ENCODE measurements at places on chromosomes 4 and X.

DNA sequence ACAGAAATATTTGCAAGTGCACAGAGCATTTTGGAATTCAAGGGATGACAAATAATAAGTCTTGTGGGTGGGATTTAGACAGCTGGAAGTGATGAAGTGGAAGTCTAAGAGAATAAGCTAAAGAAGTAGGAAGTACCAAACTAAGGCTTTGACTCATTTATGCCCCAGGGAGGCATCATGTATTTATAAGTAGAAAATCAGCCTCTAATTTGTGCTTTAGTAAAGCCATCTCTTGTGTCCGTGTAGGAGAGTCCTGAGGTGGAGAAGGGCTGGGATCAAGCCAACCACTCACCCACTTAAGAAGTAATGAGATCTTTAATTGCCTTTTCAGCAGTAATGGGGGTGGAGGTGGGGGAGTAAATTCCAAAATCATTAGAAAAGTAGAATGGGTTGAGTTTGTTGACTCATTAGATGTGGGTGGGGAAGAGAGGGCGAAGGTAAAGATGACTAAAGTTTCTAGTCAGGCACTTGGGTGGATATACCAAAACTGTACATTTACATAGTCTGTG lies 356.7 kb downstream of the STIM2 start:
- DNase-seq, result no peak

GRCh38 chr4:4763822-4764557 lies 95.5 kb upstream of the MSX1 start:
- no peak for DNase-seq

- no peak for DNase-seq
Observed at GRCh38 chr4:186881521-186882220, 158.0 kb upstream of the FAT1 start.

- no peak for DNase-seq
Observed at GRCh38 chrX:150602743-150603142, 34.3 kb downstream of the MTM1 start.

GRCh38 chr4:99301376-99302164 lies 10.8 kb upstream of the ADH1A start:
- no peak for DNase-seq

DNA sequence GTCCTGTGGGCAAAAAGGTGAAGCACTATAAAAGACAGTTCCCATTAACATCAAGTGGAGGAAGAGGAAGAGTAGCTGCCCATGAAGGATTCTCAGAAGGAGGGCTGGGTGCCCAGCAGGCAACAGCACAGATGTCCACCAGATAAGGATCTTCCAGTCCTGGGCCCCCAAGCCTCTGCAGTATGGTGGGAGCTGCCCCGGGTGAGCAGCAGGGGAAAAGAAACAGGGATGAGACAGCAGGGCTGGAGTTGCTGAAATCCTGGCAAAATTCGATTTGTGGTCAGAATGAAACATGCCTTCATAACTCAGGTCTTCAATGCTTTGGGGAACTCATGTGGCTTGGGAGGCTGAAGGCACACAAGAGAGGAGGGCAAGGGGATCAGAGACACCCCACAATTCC lies 94.6 kb downstream of the RASL11B start:
- DNase-seq, result no peak

DNA sequence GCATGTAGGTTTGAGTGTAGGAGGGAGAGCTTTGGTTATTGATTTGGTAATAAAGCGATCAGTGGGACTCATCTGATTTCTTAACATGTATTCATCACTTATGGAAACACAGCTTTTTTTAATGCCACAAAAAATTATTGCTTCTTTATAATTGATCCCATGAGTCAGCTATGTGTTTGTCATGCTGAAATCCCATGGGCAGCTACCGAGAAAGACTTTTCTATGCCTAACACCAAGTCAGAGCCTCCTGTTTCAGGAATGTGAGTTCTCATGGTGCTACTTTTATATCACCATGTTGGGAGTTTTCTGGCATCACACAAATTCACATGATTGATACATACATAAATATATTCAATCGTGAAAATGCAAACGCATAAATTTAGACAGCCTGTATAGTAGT lies 165.7 kb downstream of the RAPGEF2 start:
- no peak for DNase-seq

DNA sequence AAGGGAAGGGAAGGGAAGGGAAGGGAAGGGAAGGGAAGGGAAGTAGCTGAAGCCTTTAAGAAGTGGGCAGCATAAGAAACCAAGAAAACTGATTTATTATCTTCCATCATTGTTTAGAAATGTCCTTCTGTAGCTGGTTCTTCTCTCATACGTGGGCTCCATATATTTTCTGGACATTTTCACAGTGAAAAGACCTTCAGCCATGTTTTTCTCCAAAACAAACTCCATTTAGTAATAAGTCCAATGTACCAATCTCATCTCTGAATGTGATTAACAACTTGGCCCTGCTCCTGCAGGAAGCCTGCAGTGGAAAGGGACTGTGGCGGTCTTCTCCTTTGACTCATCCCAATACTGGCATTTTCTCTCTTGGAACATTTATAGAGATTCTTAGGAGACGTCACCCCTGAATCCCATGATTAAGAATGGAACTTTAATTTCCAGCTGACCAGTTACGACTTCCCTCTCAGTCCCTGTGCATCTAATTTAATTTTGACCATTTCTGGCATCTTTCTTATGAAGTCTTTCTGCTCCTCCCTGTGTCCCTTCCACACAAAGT lies 96.6 kb upstream of the GUCY1A1 start:
- DNase-seq, result no peak

DNA sequence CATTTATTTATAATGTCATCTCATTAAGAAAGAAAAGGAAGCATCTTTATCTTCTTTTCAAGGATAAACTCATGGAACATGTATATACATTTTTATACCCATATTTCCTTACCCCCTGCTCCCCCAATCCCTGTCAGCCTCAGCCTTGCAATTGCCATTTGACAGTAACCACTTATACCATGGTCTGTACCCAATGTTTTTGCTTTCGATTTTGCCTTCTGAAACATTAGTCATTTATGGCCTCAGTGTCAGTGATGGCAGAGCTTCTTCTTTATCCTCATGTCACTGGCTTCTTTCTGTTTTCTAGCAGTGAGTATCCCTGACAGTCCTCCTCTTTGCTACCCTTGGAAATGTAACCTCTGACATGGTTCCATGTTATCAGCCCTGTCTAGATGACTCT lies 228.4 kb downstream of the SPRY1 start:
- DNase-seq, result no peak

GRCh38 chrX:9476810-9477575 lies 12.1 kb downstream of the TBL1X start:
- no peak for DNase-seq

DNA sequence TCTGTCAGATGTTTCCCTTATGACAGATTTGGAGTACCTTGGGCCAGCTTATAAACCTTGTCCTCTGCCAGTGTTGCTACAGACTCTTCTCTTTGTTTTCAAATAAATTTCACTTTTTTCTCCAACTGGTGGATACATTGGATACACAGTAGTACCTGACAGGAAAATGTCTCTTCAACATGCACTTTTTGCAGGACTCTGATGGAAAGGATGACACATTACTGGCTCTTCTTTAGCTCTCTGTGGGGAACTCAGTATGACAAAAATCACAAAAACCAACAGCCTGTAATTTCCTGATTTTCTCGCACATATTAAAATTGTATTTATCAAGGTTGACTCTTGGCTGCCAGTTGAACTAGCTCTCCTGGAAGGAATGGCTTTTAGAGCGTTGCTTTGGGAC lies 61.3 kb upstream of the GIMD1 start:
- no peak for DNase-seq

DNA sequence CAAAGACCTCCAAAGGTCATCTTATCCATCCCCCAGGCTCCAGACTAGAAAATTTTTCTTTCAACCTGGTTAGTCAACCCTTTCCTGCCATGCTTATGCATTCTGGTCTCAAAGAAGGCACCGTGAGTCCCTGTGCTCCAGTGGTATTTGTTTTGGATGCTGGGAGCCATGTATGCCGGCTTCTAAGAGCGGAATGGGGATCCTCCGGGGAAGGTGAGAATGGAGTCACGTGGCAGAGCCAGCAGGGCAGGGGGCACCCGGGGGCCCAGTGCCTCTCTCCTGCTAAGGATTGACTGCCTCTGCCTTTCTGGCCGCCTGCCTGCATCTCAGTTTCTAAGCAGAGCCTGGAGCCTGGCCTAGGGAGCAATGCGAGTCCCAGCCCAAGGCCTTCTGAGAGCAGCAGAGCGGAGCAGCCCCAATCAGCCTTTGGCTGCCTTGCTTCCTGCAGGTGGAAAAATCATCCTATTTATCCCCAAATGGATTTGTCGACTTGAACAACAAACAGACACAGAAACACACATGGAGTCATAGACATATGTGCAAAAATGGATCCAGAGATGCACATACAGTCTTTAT lies 141.0 kb downstream of the PJA1 start:
- DNase-seq, result no peak

- DNase-seq, result no peak
Observed at GRCh38 chr4:4477391-4477790, 64.5 kb downstream of the STX18 start.

DNA sequence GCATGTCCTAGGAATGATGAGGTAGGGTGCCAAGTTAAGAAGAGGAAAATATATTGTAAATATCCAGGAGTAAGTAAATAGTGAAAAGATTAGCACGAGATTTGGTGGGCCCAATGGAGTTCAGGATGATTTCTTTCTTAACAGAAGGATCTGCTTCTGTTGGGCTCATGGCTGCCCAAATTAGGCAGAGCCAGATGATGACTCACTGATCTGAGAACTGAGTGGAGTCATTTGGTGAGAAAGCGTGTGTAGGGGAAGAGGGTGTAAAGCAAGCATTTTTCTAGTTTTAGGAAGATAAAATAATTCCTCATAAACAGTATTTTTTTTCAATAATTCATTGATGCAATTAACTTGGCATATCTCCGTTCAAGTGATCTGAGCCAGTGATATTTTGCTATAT lies 1.6 kb downstream of the TBX22 start:
- no peak for DNase-seq

DNA sequence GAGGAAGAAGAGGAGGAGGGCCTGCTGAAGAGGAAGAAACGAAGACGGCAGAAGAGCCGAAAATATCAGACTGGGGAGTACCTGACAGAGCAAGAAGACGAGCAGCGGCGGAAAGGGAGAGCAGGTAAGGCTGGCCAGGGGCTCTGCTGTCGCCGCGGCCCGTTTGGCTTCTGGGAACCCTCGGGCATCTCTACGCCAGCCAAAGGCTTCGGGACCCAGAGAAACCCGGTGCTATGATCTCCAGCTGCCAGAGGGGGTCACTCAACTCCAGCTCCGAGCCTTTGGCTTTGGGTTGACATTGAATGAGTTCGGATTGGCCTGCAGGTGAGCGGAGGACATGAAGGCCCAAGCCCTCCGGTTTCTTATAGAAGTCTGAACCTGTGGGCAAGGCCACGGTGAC lies 42.8 kb downstream of the BCORL1 start:
- no peak for DNase-seq

- no peak for DNase-seq
Observed at GRCh38 chrX:72573158-72573511, 492 bp upstream of the HDAC8 start.

Data from GOT3 (cell line).